ENCODE measurements at places on chromosomes 7 and 10.

DNA sequence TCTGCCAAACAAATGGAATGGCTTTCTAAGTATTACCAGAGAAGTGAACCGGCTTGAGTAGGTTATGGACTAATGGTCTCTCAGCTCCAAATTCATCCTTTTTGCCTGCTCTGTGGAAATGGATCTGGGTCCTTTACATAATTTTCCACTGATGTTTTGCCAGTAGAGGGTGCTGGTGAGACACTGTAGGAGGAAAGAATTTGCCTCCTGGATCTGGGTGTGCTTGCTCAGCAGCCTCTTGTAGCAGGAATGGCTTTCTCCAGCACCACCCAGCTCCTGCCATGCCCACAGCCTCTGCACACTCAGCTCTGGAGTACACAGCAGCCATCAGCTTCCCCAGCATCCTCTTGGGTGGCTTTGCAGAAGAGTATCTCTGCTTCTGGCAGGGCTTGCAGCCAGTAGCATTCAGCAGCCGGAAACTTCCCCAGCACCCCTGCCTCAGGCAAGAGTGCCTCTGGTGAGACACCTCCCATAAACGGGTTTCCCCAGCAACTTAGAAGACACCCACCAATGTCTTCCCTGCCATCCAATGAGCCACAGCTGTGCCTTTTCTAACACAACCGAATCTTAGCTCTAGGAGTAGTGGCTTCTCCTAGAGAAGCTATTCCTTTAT, 235.0 kb upstream of the PLPP4 start:
- no peak for DNase-seq

DNA sequence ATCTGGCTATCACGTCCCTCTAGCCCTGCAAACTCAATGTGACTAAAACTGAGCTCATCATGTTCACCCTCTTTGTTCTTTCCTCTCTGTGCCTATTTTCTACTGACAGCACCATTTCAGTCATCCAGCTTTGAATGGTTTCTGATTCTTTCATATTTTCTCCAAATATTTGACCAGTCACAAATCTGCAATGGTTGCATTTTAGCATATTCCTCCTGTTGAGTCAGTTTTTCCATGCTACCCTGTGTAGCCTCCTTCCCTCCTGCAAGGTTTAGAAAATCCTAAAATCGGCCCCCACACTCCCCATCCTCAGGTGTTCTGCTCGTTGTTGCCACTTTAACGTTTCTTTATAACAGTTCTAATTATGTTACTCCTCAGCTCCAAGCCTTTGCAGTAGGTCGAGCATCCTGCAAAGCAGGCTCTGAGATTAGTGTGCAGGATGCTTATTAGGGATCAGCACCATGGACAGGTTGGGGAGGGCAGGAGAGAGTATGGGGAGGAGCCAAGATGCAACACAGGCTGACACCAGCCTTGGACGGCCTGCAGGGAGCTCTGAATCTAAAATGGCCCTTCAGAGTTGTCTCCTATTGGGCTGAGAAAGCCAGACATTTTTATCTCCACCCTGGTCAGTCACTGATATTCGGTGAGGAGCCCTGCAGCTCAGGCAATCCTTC, 531.0 kb upstream of the COBL start:
- no peak for DNase-seq

- DNase-seq, result no peak
These were observed 760 bp upstream of the KCTD7 start for GRCh38 chr7:66627881-66628360.

- no peak for DNase-seq
These were observed 86.3 kb upstream of the NPS start for GRCh38 chr10:127462643-127463295.

GRCh38 chr7:8481752-8482446, 48.5 kb downstream of the NXPH1 start:
- no peak for DNase-seq

DNA sequence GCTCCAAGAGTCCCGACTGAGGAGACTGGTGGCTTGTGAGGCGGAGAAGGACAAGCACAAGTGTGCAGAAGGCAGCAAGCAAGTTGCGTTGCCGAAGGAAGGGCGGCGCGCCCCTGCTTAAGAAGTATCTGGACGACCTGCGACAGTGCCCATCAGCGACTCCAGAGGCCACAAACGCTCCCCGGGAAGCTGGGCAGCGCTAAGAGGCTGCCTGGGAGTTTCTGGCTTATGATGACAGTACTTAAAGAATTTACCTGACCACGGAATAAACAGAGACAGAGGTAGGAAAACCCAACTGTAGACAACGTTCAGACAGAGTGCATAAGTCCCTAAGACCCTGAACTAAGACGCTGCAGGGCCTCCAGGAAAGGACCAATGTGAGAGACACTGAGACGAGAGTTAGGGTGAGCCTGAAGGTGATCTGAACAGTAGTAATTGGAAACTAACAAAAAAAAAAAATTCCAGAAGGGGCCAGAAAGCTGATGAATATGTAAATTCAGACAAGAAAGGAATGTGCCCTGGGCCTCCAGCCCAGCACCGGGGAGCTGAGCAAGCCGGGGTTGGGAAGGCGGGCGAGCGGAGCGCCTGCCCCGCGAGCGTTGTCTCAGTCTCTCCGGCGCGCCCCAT, 1.0 kb downstream of the OSBPL3 start:
- no peak for DNase-seq

- no peak for DNase-seq
These were observed 26.6 kb downstream of the APBB1IP start for GRCh38 chr10:26464632-26465280.

GRCh38 chr7:54349229-54349628, 192.9 kb upstream of the VSTM2A start:
- DNase-seq, result no peak

GRCh38 chr7:96388166-96388565, 66.3 kb upstream of the SLC25A13 start:
- no peak for DNase-seq

DNA sequence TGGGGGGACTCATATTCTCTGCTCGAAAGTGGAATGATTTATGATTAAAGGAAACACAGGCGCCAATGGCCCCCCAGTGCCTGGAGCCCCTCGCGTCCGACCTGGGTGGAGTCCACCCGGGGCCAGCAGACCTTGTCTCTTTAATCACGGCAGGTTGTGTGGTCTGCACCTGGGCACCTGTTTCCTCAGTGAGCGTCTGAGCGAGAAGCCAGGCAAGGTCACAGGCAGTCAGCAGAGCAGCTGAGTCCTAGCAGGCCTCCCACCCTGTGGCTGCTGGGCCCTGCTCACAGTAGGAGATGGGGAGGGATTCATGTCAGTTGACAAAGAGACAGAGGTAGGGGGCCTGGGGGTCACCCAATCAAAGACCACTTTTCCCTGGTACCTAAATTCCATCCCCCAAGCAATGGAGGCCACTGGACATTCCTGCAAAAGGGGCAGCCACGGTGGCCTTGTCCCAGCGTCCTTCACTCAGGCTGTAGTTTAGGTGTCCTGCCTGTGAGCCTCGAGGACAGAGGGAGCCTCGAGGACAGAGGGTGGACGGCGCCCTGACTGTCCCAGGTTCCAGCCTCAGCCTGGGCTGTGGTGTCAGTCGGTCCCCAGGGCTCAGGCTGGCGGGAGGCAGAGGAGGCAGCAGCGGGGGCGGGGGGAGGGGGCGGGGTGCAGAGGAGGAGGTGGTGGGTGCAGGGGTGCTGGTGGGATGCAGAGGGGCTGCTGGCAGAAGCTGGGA, 49.5 kb upstream of the CFAP46 start:
- DNase-seq, result no peak

DNA sequence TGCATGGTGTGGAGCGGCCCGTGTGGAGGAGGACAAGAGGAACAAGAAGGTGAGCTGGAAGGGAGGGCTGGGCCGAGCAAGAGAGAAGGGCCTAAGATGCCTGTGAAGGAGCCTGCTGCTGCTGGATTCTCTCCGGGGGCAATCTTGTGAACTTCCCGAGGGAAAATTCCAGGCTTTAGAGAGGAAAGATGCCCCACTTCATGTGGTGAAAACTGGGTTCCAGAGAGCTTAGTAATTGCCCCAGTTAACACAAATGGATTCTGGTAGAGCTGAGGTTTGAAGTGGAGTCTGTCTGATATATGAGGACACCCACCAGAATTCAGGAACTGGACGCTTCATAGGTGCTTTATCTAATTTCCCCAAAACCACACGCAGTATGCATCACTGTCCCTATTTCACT, 114.1 kb upstream of the ZMIZ1 start:
- DNase-seq, result no peak

GRCh38 chr10:4663162-4663992, 162.6 kb upstream of the AKR1E2 start:
- DNase-seq, result no peak

DNA sequence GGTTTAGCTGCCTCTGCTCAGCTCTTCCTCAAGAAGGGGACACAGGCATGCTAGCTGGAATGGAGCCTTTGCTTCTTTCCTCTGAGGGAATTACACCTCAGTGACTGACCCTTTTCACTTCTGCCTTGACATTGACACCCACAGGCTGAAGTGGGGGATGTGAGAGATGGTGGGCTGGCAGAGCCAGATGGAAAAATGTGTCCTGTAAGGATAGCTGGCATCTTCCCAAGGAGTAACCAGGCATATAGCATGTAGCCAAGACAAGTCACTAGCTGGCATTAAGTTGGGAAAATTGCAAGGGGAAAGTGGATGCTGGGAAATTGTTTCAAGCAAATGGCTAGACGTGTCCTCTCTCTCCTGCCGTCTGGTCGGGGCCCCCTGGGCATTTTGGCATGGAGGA, 19.9 kb downstream of the STMP1 start:
- no peak for DNase-seq

DNA sequence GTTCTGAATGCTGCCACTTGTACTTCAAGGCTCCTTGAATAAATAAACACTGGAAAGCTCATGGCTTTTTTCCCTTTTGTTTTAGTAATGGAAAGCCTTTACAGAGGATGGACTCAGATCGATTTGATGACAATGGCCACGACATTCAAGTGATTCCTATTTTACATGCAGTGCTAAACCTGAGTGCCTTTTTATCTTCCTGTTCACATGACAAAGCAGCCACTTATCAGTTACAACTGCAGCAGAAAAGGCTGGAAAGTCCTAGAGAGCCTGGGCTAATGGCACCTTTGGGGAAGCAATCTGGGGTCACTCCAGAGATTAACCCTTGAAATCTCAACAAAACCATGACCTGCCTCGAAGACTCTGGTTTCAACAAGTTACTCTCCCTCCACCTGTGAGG, 249.0 kb upstream of the AUTS2 start:
- DNase-seq, result no peak

DNA sequence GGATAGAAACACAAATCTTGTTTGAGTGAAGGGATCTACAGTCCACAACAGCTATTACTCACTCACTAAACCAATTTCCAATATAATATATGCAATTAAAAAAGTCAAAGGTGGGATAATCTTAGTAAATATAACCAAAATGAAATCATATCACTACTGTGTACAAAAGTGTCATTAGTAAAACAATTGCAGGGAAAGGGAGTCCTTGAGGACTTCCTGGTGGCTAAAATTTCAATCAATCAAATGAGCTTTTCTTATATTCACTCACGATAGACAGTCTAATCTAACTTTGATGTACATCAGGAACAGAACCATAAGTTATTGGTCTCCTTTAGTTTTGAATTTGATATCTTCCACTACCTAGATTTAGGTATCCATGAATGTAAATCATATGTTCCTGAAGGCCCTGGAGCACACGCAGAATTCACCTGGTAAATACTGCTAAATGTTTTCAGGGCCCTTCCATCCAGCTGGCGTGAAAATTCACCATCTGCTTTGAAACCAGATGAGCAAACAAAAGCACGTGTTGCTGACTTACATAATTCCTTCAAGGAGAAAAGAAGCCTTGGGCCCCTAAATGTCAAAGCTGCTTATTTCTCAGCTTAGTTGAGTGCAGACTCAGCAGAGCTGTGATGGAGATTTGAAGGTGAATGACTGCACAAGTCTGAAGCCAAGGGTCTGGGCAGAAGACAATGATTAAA, 159.3 kb upstream of the TMEM196 start:
- DNase-seq, result no peak

GRCh38 chr7:105245398-105246114, 143.2 kb downstream of the SRPK2 start:
- DNase-seq, result no peak

DNA sequence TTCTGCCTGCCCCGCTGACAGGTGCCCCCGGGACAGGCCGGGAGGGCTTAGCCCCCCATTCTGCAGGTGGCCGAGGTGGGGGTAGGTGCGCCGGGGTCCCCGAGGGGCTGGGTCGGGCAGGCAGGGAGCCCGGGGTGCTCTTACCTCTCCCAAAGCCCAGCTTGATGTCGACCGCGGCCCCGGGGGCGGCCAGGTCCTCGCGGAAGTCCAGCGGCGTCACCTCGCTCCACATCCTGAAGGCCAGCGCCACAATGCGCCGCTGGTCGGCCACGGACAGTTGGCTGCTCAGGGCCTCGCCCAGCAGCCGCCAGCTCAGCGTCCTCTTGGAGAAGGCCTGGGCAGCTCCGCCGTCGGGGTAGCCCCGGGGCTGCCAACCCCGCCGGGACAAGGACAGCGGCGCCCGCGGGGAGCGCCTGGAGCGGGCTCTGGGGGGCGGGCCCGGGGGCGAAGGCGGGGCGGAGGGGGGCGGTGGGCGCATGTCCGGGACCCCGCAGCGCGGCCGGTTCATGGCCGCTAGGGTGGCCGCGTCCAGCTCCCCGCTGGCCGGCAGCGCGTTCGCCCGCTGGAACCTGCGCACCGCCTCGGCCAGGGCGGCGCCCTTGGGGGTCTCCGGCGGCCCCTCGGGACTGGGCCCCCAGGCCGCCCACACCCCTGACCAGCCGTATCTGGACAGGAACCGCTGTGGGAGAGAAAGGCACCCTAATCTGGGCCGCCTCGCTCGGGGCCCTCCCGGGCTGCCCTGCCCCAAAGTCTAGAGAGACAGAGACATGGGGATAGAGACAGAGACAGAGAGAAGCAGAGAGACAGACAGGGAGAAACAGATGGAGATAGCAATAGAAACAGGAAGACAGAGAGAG, 1.7 kb downstream of the MMP21 start:
- no peak for DNase-seq

DNA sequence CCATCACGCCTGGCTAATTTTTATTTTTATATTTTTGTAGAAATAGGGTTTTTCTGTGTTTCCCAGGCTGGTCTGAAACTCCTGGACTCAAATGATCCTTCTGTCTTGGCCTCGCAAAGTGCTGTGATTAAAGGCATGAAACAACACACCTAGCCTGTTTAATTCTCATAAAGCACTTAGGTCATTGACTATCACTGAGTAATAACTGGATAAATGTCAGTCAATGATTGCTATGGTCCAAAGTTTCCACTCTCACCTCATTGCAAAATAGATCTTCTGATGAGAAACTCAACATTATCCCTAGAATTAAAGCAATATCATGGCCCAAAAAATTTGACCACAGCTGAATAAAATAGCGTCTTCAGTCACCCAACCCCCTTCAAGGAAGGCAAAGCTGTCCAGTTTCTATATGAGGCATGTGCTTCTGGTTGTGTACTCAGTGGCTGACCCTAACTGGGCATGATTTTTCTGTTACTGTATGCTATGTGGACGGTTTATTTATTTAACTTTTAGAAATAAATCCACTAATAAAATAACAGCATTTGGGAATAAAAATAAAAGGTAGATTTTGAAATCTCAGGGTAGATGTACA, 86.5 kb upstream of the LRRN3 start:
- DNase-seq, result no peak

GRCh38 chr10:49610114-49610457, at the start of gene SLC18A3:
Gene SLC18A3, plus strand, starts transcription at chr10:49610310. Its CDS starts 431 bp downstream, at chr10:49610741.
- no peak for DNase-seq
